NCI-H2081 (cell line): ENCODE measurements at places on chromosomes 4 and X.
A peak's percentile ranks its signal among the peaks of the same experiment; 100 is the strongest.

GRCh38 chrX:17679820-17680219 is 57.5 kb upstream of the SCML1 start:
- DNase-seq: no peak

DNA sequence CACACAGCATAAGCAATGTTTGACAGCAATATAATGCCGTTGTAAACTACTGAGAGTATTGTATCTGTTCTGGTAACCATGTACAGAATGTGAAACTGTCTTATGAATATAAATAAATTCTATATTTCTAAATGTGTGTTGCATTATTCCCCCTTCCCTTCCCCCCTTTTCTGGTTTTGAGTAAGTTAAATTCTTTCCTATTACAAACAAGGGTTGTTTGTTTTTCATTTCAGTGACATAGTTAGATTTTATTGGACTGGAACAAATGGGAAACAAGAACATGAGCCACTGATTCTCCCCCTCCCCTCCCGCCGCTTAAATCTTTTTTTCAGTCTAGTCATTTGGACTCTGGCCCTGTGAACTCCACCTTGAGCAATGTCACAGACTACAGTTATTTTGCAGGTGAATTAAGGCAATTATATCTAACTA is 69.8 kb downstream of the GPAT3 start:
- DNase-seq: no peak

DNA sequence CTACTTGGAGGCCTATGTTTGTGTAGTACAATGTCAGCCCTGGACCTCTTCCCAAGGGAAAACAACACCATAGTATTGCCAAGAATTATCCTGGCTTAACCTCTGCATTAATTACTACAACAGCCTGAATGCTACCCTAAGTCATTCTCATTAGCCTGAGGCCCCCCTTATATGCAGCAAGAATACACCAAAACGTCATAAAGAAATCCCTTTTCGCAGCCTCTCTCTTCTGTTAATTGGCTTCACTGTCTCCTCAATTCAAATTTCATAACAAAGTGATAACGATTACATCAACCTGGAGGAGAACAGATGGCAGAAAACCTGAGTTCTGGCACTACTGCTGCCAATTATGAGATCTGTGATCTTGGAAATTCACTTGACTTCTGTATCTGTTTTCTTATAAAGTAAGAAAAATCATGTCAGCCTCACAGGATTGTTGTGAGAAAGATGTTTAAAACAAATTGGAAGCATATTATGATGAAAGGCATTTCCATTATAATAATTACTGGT is 1663.1 kb downstream of the STIM2 start:
- DNase-seq: peak; percentile 23

DNA sequence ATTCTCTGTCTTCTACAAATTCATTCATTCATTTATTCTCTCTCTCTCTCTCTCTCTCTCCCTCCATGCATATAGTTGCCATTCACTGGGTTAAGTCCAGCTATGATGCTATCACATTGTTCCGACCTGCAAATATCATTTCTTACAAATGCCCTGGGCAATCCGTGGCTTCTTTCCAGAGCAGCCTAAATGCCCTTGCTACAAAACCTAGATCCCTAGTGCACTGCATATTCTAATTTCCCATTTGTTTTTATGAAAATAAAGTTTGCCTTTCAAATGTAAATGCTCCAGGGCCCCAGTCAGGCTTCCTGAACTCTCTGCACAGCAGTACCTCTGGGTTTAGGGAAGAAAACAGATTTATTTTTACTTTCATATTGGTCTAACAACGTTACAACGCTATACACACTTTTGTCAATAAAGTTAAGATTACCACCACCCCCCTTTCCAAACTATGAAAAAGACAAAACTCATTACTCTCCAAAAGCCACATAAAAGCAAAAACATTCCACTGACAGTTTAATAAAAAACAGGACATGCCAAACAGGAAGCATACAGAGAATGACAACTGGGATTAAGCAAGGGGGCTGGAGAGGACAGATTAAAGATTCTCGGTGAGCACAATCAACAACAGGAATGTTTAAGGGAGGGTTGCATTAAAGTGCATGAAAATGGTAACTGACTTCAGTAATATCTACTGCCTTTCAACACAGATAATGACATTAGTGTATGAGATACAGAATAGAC is 104.3 kb downstream of the USP46 start:
- DNase-seq: no peak

GRCh38 chrX:16368696-16369095 is 201.4 kb downstream of the MAGEB17 start:
- no peak for DNase-seq

DNA sequence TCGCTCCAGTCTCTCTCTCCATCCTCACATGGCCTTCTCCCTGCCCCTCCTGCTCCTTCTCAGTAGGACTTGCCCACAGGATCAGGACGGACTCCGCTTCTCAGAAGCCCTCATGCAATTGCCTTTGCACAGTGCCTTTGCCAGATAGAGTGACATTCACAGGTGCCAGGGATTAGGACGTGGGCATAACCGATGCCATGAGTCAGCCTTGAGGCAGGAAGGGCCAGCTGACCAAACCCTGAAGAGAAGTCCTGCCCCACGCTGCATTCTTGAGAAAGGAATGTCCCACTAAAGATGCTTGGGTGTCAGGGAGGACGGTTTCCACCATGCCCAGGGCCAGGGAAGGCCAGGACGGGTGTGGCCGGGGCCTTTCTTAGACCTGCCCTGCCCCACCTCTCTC is 6.6 kb upstream of the GRPEL1 start:
- DNase-seq: no peak

DNA sequence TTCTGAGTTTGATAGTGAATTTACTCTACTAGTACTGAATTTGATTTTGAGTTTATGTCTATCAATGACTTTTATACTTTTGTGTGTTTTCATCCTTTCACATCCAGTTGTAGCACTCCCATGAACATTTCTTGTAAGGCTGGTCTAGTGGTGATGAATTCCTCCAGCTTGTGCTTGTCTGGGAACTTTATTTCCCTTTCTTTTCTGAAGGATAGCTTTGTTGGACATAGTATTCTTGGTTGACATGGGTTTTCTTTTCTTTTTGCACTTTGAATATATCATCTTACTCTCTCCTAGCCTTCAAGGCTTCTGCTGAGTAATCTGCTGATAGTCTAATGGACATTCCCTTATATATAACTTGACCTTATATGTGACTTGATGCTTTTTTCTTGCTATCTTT is 32.5 kb upstream of the IL2 start:
- DNase-seq: no peak

GRCh38 chr4:37802068-37802666 is 24.3 kb upstream of the PGM2 start:
- peak; percentile 88 for DNase-seq

- no peak for DNase-seq
Observed at GRCh38 chr4:48027653-48028052, 11.1 kb downstream of the NIPAL1 start.

DNA sequence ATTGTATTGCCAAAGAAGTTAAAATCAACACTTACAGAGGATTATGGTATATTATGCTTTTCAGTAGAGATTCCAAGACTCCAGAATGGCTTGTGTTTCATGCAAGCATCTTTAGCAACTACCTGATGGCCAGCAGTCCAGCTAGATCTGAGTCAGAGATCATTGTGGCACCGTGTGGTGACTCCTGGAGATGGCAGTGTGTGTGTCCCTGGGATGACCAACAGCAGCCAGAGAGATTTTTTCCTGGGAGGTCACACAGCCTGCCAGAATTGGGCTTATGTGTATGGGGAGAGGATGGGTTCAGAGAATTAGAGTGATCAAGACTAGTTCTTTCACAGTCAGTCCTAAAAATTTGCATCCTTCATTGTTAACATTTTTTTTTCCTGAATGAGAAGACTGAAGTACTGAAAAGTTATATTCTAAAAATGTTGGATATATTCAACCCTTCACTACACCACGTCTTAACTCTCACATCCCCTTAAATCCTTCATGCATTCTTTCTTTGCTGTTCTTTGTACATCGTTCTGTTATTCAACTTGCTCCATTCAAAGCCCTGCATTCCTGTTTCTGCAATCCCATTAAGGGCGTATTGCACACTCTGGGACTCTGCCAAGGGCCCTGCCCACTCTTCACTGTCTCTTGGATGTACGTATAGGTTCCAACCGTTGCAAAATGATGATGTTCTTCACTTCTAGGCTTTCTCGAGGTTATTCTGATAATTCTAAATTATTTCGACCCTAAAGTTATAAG is 12.4 kb downstream of the TENM3 start:
- no peak for DNase-seq

GRCh38 chr4:90798948-90799347 is 671.8 kb downstream of the CCSER1 start:
- DNase-seq: no peak

DNA sequence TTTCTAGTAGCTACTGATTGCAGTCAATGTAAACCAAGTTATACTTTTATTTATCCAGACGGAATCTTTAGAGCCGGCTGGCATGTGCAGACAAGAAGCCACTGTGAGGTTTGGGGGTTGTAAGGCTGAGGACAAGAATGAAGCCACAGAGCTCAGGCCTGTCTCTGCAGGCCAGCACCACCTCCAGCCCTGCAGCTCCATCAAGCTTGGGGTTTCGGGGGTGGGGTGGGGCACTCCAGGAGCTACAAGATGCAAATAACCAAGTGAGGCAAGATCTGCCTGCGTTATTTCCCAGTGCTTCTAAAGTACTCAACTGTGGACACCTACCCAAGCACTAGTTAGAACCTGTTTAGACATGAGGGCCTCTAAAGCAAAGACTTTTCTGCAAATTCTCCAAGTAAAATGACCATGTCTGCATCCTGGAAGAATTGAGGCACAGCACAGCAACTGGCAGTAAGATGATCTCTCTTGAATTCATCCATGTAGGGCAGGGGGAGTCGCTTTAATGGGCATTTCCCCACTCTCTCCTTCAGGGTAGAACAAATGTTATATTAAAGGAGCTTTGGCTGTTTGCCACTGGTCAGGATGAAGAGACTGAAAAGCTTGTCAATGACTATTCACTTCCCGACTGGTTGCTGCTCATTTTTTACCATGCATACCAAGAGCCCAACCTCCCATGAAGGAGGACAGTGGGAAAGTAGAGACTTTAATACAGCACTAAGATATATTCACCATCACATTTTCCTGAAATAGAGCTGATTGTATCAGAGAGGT is 222.5 kb downstream of the MGST2 start:
- no peak for DNase-seq

DNA sequence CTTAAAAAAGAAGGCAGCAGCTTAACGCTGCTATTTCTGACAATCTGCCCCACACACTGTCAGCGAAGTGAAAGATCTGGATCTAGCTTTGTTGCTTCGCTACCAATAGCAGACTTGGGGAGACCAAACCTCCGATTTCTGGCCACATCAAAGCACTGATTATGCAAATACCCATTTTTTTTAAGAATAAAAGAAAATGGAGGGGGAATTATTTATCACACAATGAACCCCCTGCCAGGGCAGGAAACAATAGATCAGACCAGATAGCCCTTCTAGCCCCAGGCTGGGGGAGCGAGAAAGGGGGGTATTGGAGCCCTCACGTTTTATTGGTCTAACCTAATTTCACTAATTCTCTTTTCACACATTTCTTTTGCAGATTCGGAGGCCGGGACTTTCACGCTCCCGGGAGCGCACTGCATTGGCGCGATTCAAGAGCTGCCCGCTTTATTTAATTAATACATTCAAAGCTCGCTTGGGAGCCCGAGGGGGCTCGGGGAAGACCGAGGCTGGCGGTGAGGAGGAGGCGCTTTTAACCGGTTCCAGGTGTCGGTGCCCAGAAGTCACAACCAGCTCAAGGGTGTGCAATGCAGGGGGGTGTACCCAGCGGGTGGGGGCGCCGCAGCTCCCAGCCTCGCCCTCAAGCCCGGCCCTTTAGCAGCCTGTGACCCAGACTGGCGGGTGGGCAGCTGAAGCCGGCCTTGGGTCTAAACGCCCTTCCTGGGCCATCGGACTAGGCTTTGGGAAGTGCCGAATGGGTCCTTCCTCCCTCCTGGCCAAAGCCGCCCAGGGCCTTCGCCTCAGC is 5.5 kb downstream of the NEUROG2 start:
- no peak for DNase-seq

DNA sequence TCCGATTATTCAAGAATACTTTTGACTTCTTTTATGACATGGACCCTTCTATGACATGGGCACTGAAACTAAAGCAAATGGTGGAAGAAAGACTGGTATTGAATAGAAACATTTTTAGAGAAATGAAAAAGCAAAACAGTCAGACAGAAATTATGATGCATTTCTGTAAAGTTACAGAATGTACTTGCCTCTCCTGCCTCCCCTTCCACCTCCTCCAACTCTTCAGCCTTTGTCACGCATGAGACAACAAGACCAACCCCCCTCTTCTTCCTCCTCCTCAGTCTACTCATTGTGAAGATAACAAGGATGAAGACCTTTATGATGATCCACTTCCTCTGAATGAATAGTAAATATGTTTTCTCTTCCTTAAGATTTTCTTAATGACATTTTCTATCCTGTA is 46.3 kb upstream of the HUWE1 start:
- DNase-seq: no peak

GRCh38 chr4:54683616-54684346 is 26.0 kb downstream of the KIT start:
- no peak for DNase-seq

GRCh38 chr4:40800064-40800463 is 50.3 kb downstream of the NSUN7 start:
- no peak for DNase-seq

GRCh38 chr4:159904906-159905305 is 802.0 kb downstream of the RAPGEF2 start:
- DNase-seq: no peak

DNA sequence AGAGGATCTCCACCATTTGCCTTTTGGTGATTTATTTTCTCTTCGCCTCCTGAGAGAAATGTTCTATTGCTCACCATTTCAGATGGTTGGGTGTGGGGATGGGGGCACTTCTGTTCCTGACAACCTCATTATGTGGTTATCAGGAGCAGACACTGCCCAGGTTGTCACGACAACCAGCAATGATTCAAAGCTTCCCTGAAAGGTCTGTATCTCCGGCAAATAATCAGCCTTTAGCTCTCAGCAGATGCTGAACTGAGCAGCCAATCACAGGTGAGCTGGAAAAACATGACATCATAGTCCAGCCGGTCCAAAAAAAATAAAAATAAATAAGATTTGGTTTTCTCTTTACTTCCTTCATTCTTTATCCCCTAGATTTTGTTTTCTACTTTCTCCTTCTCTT is 5.5 kb upstream of the PAK3 start:
- DNase-seq: no peak

GRCh38 chrX:23720117-23720677 is 22.9 kb downstream of the ACOT9 start:
- DNase-seq: no peak

GRCh38 chrX:10104958-10105658 is 51.7 kb upstream of the CLCN4 start:
- DNase-seq: no peak

- DNase-seq: no peak
Observed at GRCh38 chr4:38124961-38125360, 164.8 kb downstream of the PTTG2 start.

- no peak for DNase-seq
Observed at GRCh38 chr4:26319949-26320537, 771 bp upstream of the RBPJ start.

GRCh38 chr4:105067946-105068345 is 78.7 kb upstream of the TET2 start:
- no peak for DNase-seq

- DNase-seq: peak; percentile 9
Observed at GRCh38 chr4:59247032-59247431, 1953.1 kb upstream of the ADGRL3 start.
